ENCODE measurements at places on chromosomes 13 and 19. TPM values are rescaled to one million over a fixed set of nuclear protein-coding genes. Genes with fewer than 3 reads are reported as not detected.

The CEACAM8 gene
- not detected for total RNA-seq

The FCHO1 gene
- total RNA-seq = 77.9 TPM

The CYP4F2 gene
- 0.33 TPM for total RNA-seq

The SOX1 gene
- total RNA-seq = not detected

The NLRP7 gene
- total RNA-seq = not detected

The TNNI3 gene
- not detected for total RNA-seq

The KRTDAP gene
- not detected for total RNA-seq

The NUP62 gene
- total RNA-seq = 105 TPM

The ASF1B gene
- total RNA-seq = 75.3 TPM

The ALKBH6 gene
- 61.1 TPM for total RNA-seq

The MEDAG gene
- total RNA-seq = not detected

The PRTN3 gene
- not detected for total RNA-seq

The POSTN gene
- not detected for total RNA-seq

The LRRC63 gene
- 1.5 TPM for total RNA-seq

The TMEM143 gene
- 26.1 TPM for total RNA-seq

The NMRK2 gene
- not detected for total RNA-seq

The SERP2 gene
- total RNA-seq = 0.54 TPM

The NLRP12 gene
- total RNA-seq = not detected

The TUBA3C gene
- not detected for total RNA-seq

The IZUMO2 gene
- total RNA-seq = not detected

The SPACA7 gene
- total RNA-seq = not detected

The ZIC2 gene
- not detected for total RNA-seq

The PLK5 gene
- not detected for total RNA-seq

The CHST8 gene
- not detected for total RNA-seq

The PTPRH gene
- not detected for total RNA-seq

The SIGLEC14 gene
- 0.33 TPM for total RNA-seq

The KLC3 gene
- total RNA-seq = not detected

The RNF225 gene
- 0.94 TPM for total RNA-seq

The AKT1S1 gene
- total RNA-seq = 19.9 TPM

The CDX2 gene
- not detected for total RNA-seq

The ETHE1 gene
- 57.1 TPM for total RNA-seq

The CFAP97D2 gene
- 0.22 TPM for total RNA-seq

The RXFP2 gene
- not detected for total RNA-seq

The SLC17A7 gene
- total RNA-seq = 0.14 TPM

The A1BG gene
- 22.8 TPM for total RNA-seq

The SMIM44 gene
- total RNA-seq = not detected

Data from activated naive CD8-positive, alpha-beta T cell treated with anti-CD3 and anti-CD28 coated beads, Interleukin-2, amount 10 ng/mL, durations not matched to agents 7 days and 5 days (primary cell).